NCI-H69 (cell line): ENCODE measurements at places on chromosomes 6 and 20.

GRCh38 chr20:43820731-43821330, 93.8 kb upstream of the TOX2 start:
- no peak for DNase-seq

- DNase-seq, result no peak
Observed at GRCh38 chr6:38264605-38265004, 375.1 kb downstream of the BTBD9 start.

GRCh38 chr6:146753306-146753705, 154.5 kb downstream of the ADGB start:
- DNase-seq, result no peak

DNA sequence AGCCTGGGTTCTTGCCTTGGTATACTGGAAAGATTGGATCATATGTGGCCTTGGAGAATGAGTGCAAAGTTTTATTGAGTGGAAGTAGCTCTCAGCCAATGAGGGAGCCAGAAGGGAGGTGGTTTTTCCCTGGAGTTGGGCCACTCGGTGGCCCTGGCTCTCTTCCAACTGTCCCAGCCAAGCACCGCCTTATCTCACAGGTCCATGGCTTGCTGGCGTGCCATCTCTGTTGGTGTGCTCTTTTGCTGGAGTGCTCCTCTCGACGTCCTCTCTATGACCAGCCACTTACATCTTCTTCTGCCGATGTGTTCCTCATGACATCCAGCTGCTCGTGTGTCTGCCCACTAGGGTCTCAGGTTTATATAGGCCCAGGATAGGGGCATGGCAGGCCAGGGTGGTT, 505.9 kb upstream of the SYNCRIP start:
- no peak for DNase-seq

- DNase-seq, result peak; percentile 66
Observed at GRCh38 chr6:80508885-80509630, 402.6 kb downstream of the BCKDHB start.

DNA sequence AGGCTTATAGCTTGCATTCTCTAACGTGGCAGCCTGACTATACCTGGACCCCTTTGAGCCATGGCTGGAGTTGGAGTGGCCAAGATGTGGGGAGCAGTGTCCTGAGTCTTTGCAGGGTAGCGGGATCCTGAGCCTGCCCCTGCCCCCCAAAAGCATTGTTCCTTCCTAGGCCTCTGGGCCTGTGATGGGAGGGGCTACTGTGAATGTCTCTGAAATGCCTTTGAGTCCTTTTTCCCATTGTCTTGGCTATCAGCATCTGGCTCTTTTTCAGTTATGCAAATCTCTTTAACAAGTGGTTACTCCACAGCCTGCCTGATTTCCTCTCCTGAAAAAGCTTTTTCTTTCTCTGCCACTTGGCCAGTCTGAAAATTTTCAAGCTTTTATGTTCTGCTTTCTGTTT, 17.0 kb upstream of the PRL start:
- no peak for DNase-seq

DNA sequence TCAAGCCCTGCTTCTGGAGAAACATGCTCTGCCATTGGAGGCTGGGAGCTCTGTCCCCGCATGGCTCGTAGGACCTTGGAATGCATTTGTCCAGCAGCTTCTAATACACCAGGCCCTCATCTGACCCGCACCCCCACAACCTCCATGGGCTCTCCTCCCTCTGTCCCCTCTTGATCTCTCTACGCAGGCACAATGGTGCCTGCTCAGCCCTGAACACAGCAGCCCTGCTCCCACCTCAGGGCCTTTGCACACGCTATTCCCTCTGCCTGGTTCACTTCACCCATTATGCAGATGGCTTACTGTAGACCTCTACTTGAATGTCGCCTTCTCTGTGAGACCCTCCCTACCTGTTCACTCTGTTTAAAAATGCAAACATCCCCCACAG, 27.0 kb upstream of the PTGIS start:
- no peak for DNase-seq

DNA sequence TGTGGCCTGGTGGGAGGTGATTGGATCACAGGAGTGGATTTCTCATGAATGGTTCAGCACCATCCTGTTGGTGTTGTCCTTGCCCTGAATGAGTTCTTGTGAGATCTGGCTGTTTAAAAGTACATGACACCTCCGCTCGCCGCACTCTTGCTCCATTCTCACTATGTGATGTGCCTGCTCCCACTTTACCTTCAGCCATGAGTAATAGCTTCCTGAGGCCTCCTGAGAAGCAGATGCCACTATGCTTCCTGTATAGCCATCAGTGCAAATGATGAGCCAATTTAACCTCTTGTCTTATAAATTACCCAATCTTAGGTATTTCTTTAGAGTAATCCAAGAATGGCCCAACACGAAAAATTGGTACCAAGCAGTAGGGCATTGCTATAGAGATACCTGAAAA, 34.5 kb downstream of the KIF16B start:
- DNase-seq, result no peak

GRCh38 chr6:2426561-2427340, 181.3 kb upstream of the GMDS start:
- no peak for DNase-seq

DNA sequence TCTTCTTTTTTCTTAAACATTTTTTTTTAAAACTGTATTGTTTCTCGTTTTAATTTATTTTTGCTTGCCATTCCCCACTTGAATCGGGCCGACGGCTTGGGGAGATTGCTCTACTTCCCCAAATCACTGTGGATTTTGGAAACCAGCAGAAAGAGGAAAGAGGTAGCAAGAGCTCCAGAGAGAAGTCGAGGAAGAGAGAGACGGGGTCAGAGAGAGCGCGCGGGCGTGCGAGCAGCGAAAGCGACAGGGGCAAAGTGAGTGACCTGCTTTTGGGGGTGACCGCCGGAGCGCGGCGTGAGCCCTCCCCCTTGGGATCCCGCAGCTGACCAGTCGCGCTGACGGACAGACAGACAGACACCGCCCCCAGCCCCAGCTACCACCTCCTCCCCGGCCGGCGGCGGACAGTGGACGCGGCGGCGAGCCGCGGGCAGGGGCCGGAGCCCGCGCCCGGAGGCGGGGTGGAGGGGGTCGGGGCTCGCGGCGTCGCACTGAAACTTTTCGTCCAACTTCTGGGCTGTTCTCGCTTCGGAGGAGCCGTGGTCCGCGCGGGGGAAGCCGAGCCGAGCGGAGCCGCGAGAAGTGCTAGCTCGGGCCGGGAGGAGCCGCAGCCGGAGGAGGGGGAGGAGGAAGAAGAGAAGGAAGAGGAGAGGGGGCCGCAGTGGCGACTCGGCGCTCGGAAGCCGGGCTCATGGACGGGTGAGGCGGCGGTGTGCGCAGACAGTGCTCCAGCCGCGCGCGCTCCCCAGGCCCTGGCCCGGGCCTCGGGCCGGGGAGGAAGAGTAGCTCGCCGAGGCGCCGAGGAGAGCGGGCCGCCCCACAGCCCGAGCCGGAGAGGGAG, 580 bp downstream of the VEGFA start:
- peak; percentile 77 for DNase-seq

- no peak for DNase-seq
Observed at GRCh38 chr20:60937585-60937984, 314.5 kb upstream of the CDH4 start.
